ENCODE measurements at places on chromosomes 12 and 14.

DNA sequence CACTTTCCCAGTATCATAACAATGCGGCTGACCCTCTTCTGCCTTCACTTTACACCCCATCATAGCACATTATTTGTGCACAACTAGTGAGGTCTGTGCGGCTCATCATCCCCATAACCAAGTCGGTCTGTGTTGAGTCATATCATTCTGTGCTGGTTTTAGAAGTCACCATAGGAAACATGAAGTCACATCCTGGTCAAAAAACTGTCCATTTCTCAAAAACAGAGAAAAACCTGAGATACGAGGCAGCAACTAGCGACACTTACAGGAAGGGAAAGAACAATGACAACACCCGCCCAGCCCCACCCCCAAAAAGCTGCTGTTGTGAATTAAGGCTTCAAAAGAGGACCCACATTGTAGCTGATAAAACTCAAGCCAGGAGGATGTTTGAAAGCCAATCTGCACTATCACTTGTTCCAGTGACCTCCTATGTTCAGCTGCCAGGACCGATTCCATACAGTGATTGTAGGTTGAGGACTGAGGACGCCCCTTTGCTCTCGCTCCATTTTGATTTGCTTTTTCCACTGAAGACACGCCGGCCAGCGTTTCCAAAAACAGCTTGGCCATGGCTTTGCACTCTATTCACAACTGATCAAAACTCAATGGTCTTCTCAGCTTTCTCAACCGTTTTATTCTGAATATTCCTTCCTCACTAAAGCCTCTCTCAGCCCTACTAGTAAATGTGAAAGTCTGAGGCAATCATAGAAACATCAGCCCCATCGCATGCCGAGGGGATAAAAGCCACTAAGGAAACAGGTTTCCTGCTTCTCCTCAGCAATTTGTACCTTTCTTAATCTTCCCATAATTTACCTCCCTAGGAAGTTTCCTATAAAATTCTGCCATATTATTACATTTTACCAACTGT lies 87.5 kb downstream of the DUSP16 start:
- no peak for DNase-seq

DNA sequence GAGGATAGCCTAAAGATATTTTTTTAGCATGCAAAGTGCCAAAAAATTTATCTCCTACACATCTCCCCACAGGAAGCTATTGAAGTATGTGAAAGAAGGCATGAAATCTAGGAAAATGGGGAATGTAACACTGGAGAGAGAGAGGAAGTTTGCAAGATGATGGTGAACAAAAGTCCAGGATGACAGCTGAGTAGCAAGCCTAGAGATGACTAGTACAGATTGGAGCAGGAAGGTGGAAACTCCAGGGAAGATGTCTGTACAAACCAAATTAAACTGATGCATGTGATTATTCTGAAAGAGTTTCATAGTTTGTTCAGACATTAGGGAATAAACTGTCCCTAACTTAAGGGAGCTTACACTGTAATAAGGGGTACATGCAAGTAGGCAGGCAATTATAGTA lies 99.3 kb downstream of the RAD51B start:
- DNase-seq = no peak

DNA sequence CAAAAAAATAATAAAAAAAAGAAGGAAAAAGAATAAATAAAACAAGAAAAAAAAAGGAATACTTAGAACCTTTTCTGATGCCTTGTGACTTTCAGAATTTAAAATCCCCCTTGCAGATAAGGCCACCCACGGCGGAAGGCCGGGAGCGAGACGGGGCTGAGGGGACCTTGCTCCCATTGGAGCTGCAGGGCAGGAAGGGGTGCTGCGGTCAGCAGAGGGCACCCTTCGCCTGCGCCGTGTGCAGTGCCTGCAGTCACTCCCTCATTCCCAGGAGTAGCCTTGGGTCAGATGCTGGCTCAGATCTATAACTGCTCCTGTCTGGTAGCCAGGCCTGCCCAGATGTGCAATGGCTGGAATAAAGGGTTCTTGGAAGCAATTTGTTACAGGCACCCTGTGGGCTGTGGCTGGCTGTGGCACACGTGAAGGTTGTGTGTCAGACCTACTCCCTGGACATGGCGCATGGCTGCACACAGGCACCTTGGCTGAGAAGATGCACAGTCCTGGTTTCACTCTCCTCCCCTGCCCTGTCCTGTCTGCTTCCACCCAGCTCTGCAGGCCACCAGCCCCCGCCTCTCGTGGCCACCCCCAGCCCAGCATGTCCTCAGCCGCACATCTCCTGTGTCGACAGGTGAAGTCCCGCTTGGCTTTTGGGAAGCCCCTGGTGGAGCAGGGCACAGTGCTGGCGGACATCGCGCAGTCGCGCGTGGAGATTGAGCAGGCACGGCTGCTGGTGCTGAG lies 13.4 kb upstream of the ALDH2 start:
- no peak for DNase-seq

DNA sequence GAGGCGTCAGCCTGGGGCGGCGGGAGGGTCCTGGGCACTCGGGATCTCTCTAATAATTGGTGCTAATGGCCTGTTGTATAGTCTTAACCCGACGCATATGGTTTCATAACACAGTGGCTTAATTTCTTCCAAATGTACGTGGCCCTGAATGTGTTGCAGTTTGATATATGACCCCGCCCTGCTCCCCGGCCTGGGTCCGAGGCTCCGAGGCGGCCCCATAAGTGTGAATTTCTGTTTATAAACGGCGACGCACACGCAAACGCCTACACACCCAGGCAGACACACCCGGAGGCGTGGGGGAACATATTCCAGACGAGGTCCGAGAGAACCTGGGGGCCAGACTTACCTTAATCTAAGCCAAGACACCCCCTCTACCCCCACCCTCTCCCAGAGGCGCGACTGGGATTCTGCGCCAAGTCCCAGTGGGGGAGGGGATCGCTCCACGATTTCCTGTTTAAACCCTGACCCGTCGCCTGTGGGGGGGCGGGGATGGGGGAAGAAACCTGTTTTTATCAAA lies 9.7 kb upstream of the HOXC6 start:
- no peak for DNase-seq
